Esophagus muscularis mucosa (tissue), 4 donors: ENCODE measurements at places on chromosomes 12 and 14. TPM values are rescaled to one million over a fixed set of nuclear protein-coding genes. Genes with fewer than 3 reads are reported as not detected.

DNA sequence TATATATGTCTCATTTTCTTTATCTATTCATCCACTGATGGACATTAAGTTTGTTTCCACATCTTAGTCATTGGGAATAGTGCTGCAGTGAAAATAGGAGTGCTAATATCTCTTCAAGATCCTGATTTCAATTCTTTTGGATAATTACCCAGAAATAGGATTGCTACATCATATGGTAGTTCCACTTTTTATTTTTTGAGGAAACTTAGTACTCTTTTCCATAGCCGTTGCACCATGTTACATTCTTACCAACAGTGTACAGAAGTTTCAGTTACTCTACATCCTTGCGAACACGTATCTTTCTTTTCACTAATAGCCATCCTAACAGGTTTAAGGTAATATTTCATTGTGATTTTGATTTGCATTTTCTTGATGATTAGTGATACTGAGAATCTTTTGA is 29.8 kb downstream of the TESPA1 start:
- H3K36me3 ChIP-seq, result no peaks in the 10 kb centered on the region
- no peak overlapping the region for H3K4me3 ChIP-seq
- H3K27ac ChIP-seq, result no peak overlapping the region
- no peaks in the 10 kb centered on the region for H3K4me1 ChIP-seq

DNA sequence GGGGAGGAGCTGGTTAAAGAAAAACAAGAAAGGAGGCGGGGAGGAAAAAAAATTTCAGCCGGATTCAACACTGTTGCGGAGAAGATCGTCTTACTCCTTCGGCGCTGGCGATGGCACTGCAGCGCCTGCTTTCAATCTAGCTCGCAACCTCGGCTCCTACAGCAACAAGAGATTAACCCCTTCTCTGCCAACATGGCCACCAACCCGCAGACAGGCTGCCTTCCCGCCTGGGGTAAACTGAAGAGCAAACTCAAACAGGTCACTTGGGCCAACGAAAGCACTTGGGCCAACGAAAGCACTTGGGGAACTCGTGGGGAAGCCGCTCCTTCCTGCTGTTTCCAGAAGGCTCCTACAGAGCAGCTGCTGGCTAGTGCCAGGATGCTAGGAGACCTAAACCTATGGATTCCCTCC is 73.7 kb downstream of the CIT start:
- no peak for DNase-seq
- H3K27ac ChIP-seq, result peak overlapping the region; percentile 30
- H3K27me3 ChIP-seq, result no peaks in the 10 kb centered on the region
- peak overlapping the region; percentile 50 for H3K4me3 ChIP-seq

GRCh38 chr12:26195641-26196420 is 458 bp downstream of the SSPN start:
- H3K27ac ChIP-seq, result peak overlapping the region; percentile 94
- peak overlapping the region; percentile 83 for H3K4me3 ChIP-seq
- H3K4me1 ChIP-seq, result peaks cover 43% of the 10 kb centered on the region

Gene GALNT6
- total RNA-seq, result 5.8 TPM

- no peaks in the 10 kb centered on the region for H3K27me3 ChIP-seq
- H3K27ac ChIP-seq, result peak overlapping the region; percentile 33
- H3K4me3 ChIP-seq, result no peak overlapping the region
Observed at GRCh38 chr12:52074971-52075724, 4.4 kb upstream of the SMIM41 start.

- H3K27me3 ChIP-seq, result no peaks in the 10 kb centered on the region
- H3K27ac ChIP-seq, result no peak overlapping the region
- no peak for DNase-seq
- H3K36me3 ChIP-seq, result no peaks in the 10 kb centered on the region
Observed at GRCh38 chr14:56057767-56058166, 60.4 kb upstream of the PELI2 start.
